ENCODE measurements at places on chromosomes 12 and 14. TPM values are rescaled to one million over a fixed set of nuclear protein-coding genes. Genes with fewer than 3 reads are reported as not detected.

DNA sequence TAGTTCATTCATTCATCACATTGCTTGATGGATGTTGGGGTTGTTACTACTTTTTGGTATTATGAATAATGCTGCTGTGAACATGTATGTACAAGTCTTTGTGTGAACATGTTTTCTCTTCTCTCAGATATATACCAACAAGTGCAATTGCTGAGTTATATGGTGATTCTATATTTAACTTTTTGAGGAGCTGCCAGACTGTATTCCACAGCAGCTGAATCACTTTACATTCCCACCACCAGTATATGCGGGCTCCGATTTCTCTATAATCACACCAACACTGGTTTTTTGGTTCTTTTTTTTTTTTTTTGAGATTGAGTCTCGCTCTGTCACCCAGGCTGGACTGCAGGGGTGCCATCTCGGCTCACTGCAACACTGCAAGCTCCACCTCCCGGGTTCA lies 22.2 kb upstream of the PLEKHG6 start:
- no peak for DNase-seq

GLIPR1L2 gene
- 2.7 TPM for total RNA-seq

- no peak for DNase-seq
These were observed 87.3 kb downstream of the TTLL5 start for GRCh38 chr14:75748336-75748735.

GRCh38 chr12:39798429-39798828 lies 178.8 kb upstream of the ABCD2 start:
- DNase-seq: no peak

OR6C2 gene
- total RNA-seq: not detected

DNA sequence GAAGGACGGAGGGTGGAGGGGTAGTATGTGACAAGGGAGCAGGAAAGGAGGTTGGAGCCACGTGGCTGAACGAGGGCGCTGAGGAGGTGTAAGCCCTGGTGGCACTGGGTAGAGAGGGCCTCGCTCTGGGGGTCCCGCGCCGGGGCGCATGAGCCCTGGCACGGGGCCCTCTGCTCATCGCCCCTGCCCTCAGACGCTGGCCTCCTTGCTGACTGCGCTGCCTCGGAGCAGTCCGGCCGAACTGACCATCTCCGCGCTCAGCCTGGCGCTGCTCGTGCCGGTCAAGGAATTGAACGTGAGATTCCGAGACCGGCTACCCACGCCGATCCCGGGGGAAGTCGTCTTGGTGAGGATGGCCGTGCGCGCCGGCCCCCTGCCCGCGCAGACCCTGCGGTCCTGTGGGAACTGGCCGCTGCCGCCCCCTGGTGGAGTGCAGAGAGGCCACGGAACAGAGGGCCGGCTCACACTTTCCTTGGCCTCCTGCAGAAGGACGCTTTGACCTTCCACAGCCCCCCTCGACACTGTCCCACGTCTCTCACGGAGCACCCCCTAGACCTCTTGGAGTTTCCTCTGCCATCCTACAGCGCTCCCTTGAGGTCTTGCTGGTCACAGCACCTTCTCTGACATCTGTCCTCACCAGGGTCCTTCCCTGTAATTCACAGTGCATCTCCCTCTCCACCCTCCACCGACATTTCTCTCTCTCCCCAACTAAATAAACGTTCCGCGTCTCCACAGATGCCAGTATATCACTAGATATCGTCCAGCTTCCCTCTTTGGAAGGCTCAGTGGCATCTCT lies 10.5 kb downstream of the ARHGEF25 start:
- peak; percentile 81 for DNase-seq

TTC6 gene
- 0.13 TPM for total RNA-seq

MNAT1 gene
- total RNA-seq: 29.9 TPM

DNA sequence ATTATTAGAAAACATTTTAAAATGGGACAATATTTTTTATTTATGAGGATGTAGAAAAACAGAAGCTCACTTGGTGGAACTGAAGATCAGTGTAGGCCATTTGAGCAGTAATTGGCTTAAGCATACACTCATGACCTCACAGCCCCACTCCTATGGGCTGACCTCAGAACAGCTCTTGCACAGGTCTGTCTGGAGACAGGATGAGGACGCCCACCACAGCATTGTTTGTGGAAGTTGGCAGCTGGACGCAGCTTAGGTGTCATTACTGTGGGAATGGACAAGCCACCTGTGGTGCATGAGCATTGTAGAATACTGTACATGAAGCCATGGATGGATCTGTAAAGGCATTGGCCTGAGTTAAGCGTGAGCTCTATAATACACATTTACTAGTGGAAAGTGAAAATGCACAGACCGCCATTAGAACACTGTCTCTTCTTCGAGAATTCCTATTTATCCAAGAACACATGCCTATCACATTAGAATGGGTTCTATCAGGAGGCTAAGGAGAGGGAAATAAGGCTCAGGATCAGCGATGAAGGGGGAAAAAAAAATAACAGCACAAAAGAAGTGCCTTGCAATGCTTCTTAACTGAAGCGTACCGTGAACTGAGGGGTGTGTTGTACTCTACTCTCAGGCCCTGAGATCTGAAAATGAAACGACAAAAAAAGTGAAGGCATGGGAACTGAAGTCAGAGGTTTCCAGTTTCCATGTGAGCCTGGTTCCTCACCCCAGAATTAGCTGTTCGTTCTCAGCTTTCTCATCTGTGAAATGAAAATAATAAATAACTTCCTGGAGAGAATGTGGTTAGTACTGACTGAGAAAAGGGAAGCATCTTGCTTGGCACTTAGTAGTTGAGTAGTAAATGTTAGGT lies 33.6 kb downstream of the KCNA1 start:
- no peak for DNase-seq

DNA sequence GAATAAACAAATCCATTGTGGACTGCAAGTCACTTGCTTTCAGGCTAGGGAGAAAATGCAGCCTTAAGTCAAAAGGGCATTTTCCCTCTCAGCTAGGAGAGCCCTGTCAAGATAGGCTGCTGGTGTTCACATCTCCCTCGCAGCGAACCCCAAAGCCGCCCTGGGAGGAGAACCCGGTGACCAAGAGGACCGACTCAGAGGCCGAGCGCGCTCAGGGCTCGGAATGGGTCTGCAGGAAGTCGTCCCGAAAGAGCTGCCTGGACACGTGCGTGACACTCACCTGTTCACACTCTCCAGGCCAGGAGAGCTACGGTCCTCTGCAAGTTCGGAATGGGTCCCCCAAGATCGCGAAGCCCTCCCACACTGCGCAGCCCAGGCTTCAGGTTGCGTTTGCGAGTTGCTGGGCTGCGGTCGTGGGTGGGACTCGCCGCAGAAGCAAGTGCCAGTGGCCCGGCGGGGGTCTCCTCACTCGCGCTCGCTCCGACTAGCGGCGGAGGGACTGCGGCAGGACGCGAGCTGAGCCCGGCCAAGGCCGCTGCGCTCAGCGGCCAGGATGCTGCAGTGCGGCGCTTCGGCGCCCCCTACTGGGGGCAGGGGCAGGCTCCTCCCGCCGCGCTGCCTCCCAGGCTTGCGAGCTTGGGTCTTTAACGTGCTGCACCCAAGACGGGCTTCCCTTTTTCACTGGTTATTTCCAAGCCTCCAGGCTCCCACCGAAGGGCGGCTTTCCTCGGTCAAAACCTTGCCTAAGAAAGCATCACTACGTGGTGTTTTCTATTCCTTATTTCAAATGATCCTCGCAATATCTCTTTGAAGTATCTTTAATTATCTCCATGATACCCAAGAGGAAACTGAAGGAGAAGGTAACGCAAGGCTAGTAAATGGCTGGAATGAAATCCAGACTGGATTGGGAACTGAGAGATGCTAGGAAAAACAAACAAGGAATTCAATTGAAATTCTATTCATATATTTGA lies at the start of gene RERG:
RERG (minus strand) TSS at position 503 of the 971 bp plus-strand sequence. CDS start 3,928 bp downstream, outside the sequence.
- peak; percentile 87 for DNase-seq

- no peak for DNase-seq
These were observed 67.5 kb upstream of the SLC35F4 start for GRCh38 chr14:57933349-57933748.
